ENCODE measurements at places on chromosomes 2 and 18.

DNA sequence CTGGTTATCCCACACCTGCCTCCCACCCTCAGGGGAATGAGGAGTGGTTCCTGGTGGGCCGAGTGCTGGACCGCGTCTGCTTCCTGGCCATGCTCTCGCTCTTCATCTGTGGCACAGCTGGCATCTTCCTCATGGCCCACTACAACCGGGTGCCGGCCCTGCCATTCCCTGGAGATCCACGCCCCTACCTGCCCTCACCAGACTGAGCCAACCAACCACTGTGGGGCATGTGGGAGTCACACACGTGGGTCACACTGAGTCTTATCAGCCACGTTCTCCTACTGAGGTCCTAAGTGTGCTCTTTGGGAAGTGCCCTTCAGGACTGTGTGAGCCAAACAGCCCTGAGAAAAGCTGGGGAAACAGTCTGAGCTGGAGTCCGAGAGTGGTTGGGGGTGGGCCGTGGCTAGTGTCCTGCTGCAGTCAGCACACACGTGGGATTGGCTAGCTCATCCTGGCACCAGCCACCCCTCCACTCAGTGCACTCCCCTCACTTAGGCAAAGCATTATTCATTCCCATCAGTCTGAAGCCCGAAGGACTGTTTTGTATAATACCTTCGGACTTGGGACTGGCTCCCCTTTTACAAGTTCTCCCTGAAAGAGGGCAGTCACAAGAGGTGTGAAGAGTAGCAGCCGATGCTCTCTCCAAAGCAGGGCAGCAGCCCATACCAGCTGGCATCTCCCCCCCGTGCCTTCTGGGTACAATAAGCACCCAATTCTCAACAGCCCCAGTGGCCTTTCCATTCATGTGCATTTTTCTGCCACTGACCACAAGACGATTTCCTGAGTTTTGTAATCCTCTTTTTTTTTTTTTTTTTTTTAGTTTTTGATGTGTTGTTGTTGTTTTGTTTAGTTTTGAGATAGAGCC, 4.6 kb downstream of the TIGD1 start:
- no peak for DNase-seq

DNA sequence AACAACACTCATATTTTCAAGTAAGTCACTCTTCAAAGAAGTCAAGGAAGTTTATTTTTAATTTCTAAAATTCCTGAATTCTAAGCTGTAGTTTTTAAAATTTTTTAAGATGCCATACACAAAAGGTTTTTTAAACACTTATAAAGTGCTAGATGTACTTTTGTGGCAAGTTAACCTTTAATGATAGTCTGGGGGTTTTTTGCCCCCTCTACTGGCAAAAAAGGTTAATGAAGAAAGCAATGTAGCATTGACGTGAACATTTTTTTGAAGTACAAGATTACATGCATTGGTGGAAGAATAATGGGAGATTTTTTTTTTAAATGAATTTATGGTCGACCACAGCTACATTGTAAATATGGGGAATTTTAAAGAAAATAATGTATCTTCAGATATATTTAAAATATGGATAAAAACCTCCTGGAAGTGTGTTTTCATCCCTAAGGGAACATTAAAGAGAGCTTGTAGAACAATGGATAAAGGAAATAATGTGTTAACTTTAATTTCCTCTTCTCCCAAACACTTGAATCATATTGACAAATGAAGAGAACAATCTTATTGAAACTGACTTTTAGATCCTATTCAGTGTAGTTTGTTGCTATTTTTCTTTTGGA, 12.6 kb downstream of the ITPRID2 start:
- DNase-seq, result peak; percentile 71

DNA sequence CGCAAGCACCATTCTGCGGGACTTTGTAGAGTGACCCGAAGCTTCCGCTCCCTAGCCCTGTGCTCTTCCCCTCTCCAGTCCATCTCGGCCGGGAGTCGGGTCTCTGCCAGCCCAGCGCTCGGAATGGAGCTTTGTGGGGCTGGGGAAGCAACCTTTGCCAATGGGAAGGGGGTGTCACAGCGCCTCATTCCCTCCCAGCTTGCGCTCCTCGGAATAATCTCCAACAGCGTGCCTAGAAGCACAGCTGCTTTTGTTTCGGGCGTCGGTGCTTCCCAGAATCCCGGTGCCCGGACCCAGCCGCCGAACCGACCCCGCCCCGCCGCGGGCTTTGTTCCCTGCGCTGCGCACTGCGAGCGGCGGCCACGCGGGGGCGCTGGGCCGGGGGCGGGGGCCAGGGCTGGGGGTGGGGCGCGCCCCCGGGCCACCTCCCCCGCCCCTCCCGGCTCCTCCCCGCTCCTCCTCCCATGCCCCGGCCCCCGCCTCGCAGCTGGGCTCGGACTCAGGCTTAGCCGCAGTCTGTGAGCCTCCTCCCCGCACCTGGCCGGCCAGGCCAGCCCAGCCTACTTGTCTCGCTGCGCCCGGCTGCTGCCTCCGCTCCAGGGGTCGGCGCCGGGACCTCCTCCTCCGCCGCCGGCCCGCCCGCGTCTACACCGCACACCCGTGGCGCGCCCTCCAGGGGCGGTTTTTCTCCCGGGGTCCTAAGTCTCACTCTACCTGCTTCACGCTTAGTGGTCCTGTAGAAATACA, 77.7 kb upstream of the SMAD2 start:
- DNase-seq, result peak; percentile 54

DNA sequence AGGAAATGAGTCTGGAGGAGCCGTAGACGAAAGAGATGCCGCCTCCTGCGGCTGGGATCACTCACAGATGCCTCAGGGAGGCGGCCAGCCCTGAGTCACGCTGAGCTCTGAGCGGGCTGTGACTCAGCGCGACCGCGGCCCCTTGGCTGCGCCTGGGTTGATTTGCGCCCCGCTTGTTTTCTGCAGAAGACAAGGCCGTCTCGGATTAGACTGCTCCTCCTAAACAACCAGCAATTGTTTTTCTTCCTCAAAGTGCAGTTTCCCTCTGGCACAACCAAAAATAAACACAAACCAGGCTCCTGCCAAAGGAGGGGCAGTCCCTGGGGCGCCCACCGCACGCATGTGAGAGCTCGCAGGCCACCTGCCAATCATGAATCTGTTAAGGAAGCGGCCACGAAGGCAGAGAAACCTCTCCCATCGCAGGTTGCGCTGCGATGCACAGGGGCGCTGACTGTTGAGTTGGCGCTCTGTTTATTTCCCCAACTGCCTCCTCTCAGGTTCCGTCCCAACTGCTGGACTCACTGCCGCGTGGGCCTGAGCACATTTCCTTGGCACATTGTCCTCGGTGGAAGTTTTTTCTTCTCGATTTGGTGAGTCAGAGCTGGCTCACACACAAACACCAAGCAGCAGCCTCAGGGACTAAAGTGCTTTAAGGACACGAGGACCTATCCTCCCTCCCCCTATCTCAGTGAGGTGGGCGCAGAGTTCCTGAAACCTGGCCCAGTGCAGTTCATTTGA, 85.2 kb upstream of the NDUFV2 start:
- peak; percentile 88 for DNase-seq

GRCh38 chr18:9827793-9828505, 57.8 kb upstream of the TXNDC2 start:
- DNase-seq, result peak; percentile 100

DNA sequence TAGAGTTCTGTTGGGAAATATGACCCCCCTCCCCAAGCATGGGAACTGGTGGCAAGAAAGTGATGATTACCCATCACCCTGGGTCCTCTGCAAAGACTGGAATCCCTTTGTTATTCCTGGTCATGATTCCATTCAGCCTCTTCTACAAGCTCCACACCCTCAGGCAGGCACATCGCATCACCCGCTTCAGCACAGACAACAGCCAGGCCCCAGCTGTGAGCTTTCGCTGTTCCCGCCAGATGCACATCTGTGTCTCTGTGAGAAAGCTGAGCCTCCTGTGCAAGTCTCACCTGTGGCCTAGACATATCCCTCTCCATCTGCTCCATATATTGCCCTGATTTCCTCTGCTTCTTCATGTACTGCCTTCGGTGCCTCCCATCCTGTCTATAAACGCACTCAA, 368.0 kb upstream of the RAB6C start:
- no peak for DNase-seq

- DNase-seq, result no peak
These were observed 168.5 kb upstream of the ZSWIM2 start for GRCh38 chr2:187017438-187017837.

DNA sequence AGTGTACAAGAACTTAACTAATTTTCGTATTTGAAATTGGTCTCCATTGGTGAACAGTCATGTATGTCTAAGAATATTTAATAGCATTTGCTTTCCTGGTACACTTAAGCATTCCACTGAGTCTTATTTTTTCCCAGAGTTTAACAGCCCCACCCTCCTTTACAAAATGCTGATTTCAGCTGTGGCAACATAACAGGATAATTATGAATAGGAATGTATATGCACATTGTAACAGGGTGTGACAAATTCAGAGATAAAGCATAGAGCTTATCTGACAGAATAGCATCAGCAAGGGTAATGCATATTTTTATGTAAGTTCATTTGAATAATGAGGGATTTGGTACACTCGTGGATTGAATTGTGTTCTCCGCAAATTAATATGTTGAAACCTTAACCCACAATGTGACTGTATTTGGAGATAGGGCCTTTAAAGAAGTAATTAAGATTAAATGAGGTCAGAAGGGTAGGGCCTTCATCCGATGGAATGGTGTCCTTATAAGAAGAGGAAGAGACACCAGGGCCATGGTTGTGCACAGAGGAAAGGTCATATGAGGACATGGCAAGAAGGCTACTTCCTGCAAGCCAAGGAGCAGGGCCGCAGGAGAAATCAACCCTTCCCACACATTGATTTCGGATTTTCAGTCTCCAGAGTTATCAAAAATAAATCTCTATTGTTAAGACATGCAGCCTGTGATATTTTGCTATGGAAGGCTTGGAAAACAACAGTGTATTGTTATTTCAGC, 439.7 kb upstream of the CDH20 start:
- no peak for DNase-seq

DNA sequence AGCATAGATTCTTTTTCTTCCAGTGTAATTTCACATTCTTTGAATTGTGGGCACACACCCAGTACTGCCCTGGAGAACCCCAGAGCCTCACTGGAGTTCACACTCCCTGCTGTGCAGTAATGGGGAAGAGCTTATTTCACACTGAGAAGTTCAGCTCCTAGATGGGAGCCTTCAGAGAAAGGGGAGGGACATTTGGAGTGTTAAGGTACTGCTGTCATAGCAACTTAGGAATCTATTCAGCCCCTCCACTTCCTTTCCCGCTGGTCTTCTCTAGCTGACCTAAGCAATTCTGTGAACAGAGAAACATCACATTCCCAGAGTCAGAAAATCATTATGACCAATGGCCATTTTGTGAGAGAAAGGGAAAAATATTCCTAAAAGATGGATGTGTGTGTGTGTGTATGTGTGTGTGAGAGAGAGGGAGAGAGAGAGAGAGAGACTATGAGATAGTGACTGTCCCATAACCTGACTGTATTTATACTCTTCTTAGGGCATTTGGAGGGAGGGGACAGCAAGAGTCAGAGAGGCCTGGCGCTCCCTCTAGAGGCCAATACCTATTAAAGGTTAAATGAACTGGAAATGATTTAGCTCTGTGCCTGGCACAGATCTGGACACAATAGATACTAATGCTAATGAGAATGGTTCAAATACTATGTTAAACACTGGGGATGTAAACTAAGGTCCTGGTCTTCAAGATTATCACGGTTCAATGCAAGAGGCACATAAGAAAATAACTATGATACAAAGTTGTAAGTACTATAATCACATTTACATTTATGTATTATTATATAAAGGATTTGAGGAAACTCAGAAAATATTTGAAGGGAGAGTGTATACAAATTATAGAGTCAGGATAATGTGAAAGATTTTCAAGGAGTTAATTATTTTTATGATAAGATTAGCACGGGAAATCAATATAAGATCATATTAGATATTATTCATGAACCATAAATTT, 41.5 kb upstream of the RPE start:
- peak; percentile 96 for DNase-seq

GRCh38 chr2:26488463-26489212, 10.7 kb upstream of the OTOF start:
- no peak for DNase-seq

DNA sequence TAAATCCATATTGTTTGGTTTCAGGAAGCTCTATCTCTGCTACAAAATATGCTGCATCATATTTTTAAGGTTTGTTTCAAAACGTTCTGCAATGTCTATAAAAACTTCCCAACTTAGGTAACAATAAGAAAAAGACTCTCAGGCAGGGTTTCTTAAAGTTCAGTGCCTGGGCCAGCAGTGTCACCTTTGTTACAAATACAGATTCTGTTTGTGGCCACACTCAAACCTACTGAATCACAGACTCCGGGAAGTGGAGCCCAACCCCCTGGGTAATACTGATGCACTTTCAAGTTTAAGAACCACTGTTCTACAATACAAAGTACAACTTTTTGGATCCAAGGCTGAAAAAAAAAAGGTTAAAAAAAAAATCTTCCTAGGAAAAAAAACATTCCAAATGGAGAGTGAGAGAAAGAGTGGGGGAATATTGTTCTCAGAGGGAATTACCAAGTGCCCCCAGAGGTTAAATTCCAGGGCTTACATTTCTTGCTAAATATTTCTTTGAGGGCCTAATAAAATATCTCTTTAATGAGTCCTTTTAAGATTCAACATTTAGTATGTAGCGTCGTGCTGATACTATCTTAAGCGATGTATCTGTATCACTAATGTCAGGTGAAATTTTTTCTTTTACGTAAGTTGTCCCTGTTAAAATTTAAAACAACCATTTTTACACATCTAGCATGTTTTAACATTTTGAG, 476.7 kb downstream of the TXNL1 start:
- DNase-seq, result no peak

GRCh38 chr2:130754811-130755210, 529 bp upstream of the AMER3 start:
- no peak for DNase-seq

- DNase-seq, result no peak
These were observed 41.1 kb upstream of the GALNT5 start for GRCh38 chr2:157216286-157216965.

- DNase-seq, result peak; percentile 35
These were observed 929.2 kb upstream of the SOX11 start for GRCh38 chr2:4762951-4763376.

GRCh38 chr2:217414429-217414828, 554.6 kb upstream of the TNP1 start:
- no peak for DNase-seq

DNA sequence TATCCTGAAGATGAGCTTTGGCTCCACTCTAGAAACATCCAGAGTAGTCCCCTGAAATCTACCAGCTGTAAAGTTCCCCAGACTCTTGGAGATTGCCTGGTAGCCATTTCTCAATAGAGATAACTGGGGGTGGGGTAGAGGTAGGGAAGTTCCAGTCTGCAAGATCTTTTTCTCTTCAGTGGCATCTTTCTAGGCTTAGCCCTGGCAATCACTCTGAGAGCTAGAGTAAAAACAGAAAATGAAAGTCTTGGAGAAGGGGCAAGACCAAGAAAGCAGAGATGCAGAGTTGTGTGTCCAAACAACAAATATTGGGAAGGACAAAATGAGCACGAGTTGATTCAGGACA, 41.8 kb upstream of the LCLAT1 start:
- no peak for DNase-seq

GRCh38 chr2:106853631-106854030, 32.3 kb downstream of the ST6GAL2 start:
- DNase-seq, result no peak

- peak; percentile 65 for DNase-seq
These were observed 67.6 kb downstream of the SDC1 start for GRCh38 chr2:20157193-20157891.

GRCh38 chr2:159157361-159158209, 128.9 kb downstream of the WDSUB1 start:
- no peak for DNase-seq

Measured in choroid plexus epithelial cell (primary cell).